ENCODE measurements at places on chromosomes 2 and 18. TPM values are rescaled to one million over a fixed set of nuclear protein-coding genes. Genes with fewer than 3 reads are reported as not detected.

The HOXD4 gene
- total RNA-seq = 5.4 TPM

The DSG1 gene
- 260 TPM for total RNA-seq

The RETREG2 gene
- total RNA-seq = 31.2 TPM

The ANKRD12 gene
- 47.2 TPM for total RNA-seq

The RFX8 gene
- 1.2 TPM for total RNA-seq

The SALL3 gene
- total RNA-seq = under 0.01 TPM

Data from skin of body (tissue), 3 donors.